Urinary bladder (tissue), 4 donors: ENCODE measurements at places on chromosomes 1 and 21. TPM values are rescaled to one million over a fixed set of nuclear protein-coding genes. Genes with fewer than 3 reads are reported as not detected.

GRCh38 chr1:161266202-161266601, 7.7 kb downstream of the PCP4L1 start:
- DNase-seq: no peak

ERICH3 gene
- 0.79 TPM for total RNA-seq

DNA sequence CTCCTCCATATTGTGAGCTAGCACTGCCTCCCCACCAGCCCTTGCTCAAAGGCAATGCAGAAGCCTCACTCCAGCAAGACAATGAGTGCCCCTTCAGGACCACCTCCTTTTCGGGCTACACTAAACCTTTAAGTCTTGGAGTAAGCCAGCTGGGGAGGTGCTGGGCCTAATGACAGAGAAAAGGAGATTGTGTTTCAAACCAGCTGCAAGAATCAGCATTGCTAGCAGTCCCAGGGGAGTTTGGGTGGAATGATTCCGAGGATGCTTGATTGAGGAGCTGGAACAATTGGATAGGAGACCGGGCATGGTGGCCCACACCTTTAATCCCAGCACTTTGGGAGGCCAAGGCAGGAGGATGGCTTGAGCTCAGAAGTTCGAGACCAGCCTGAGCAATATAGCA, 54.1 kb upstream of the GPR37L1 start:
- DNase-seq: no peak

DNA sequence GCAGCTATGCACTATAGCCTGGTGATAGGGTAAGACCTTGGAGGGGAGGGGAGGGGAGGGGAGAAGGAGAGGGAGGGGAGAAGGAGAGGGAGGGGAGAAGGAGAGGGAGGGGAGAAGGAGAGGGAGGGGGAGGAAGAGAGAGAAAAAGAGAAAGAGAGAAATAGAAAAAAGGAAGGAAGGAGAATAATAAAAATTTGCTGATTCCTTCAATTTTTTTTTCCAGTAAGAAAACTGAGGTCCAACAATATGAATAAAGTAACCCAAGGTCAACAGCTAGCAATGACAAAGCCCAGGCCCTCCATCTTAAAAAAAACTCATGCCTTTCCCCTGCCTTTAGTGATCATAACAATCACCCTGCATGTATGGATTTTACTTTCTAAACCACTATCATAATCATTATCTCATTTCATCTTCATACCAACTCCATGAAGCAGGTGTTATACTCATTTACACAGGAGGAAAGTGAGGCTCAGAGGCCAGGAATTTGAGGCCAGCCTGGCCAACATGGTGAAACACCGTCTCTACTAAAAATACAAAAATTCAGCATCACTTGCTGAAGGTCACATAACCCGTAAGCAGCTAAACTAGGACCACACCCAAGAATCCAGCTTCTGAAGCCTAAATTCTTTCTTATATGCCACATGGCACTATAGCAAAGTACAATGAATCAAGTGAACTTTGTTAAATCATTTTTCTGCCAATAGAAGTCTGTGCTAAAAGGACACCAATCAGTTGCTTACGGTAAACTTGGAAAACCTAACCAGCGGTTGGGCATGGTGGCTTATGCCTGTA, 23.4 kb upstream of the BRDT start:
- no peak for DNase-seq

DNA sequence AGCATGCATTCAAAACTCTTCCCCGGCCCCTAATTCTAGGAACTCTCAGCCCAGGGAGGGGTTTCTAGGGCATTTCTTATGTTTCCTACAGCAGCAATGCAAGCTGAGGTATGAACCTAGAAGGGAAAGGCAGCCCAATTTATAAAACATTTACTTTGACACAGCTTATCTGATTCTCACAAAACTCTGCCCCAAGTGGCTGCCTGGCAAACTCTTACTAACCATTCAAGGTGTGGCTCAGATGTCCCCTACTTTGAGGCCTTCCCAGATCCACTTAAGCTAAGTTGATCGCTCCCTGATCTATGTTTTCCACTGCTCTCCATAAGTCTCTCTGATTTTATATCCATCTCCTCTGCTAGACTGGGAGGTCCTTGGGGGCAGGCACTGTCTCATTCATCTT, 35.4 kb downstream of the AK2 start:
- DNase-seq: no peak

ITLN2 gene
- not detected for total RNA-seq

DNA sequence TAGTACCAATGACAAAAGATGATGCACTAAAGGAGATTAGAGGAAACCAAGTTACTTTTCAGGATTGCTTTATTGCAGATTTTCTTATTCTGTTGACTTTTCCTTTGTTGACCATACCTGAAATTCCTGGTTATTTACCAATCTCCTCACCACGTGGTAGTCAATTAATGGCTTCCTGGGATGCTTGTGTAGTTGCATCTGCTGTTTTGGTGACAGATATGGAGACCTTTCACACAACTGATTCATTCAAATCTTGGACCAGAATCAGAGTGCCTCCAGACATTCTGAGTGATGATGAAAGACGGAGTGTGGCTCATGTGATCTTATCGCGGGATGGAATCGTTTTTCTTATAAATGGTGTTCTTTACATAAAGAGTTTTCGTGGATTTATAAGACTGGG, 91.3 kb downstream of the CATSPERE start:
- no peak for DNase-seq

DNA sequence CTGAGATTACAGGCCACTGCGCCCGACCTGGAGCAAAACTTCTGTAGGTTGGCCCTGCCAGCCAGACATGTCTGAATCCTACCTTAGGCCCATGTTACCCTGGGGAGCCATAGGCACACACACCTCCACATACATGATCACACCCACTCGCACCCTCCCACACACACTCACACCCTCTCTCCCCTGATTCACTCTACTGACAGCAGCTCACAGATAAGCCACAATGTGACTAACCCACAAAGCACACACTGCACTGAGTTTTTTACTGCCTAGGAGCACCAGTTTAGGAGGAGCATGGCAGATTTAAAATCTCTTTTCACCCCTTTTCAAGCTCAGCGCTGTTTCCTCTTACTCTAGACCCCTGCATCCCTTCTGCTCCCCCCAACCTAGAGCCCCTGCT, 41.7 kb downstream of the SLC30A1 start:
- no peak for DNase-seq

DNA sequence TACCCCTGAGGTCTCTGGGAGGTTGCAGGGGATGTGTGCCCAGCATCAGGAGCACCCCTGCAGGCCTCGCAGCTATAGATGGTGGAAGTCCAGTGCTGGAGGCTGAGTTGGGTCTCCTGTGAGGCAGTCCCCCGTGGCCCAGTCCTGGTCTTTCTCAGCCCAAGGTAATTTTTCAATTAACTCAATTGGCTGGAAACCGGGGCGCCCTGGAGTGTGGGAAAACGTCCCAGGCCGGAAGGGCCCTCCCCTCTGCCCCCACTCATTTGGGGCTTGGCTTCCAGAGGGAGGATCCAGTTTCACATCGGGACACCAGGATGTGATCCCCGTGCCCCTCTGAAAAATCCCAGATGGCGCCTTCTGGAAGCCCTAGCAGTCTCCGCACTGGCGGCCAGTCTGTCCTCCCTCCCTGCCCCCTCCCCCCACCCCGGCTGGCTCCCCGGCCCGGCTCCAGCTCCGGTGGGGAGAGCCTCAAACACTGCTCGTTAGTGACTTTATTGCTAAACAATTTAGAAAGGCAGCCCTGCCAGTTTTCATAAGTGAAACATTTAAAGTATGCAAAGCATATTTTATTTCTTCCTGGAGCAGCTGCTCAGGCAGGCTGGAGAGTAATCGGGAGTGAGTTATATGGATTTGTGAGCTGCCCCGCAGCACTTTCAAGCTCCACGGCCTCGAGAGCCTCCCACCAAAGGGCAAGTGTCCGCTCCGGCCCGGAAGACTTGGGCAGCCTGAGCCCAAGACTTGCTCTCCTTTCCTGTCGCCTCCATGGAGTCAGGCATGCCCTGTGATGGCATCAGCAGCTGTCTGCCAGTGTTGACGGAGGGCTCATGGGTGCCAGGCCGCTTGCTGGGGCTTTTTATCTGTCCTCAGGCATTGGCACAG, 208.2 kb upstream of the TMEM51 start:
- peak; percentile 78 for DNase-seq

CRNN gene
- not detected for total RNA-seq

DNA sequence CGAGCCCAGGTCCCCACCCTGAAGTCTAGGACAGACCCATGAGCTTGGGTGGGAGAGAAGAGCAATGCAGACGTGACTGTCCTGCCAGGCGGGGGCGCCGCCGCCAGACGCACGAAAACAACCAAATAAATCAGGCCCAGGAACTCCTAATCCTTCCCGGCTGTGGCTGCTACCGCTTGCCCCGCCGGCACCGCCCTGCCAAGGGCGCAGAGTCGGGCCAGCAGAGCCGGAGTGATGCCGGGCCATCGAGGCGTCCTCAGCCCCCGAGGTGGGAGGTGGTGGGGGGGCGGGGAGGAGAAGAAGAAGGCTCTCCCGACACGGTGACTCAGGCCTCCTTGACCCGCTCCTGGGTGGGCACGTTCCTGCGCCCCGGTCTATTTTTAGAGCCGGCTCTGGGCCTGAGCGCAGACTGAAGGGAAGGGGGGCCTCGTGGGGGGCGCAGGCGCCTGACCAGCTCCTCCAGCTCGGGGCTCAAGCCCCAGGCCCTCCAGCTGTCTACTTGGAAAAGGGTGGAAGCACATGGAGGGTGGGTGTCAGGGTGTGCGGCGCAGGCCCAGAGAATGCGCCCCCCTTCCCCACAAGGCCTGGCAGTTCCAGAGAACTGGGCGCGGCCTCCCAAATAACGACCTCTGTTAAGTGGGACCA, 10.7 kb upstream of the COL16A1 start:
- peak; percentile 50 for DNase-seq

- no peak for DNase-seq
Observed at GRCh38 chr1:19332832-19333231, 20.7 kb downstream of the SLC66A1 start.

DNA sequence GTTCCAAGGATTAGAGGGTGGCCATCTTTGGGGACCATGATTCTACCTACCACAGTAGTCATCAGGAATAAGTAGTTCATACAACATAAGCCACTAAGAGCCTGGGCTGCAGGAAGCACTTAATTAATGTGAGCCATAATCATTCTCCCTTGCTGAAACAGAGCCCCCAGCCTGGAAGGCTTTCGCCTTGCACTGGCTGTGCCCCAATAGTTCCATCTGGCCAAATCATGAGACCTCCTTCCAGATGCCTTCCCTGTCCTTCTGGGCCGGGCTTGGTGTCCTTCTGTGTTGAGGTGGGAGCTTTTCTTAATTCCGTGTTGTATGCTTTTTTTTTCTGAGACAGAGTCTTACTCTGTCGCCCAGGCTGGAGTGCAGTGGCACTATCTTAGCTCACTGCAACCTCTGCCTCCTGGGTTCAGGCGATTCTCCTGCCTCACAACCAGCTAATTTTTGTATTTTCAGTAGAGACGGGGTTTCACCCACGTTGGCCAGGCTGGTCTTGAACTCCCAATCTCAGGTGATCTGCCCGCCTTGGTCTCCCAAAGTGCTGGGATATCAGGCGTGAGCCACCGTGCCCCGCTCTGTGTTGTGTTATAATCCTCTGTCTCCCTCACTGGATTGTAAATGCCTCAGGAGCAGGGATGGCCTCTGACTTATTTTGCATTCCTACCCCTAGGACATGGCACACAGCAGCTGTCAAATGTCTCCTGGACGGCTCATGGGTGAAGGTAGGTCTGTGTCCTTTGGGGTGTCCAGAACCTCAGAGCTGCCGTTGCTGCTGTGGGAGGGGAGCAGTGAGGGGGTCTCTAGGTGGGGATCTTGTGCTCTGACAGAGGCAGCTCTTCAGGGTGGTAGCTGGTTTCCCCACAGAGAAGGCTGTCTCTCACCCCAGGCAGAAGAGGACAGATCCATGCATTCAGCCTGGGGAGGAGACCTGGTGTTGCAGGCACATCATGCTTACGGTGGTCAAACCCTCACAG, 10.1 kb downstream of the GNG4 start:
- DNase-seq: no peak

- DNase-seq: peak; percentile 29
Observed at GRCh38 chr21:33266050-33266788, at the start of gene IL10RB. Gene IL10RB (plus strand): TSS chr21:33266367. CDS start chr21:33266466, 99 bp downstream.

S100A4 gene
- 113 TPM for total RNA-seq

OR2L5 gene
- total RNA-seq: not detected

GNG12 gene
- total RNA-seq: 264 TPM

TNFRSF4 gene
- 0.48 TPM for total RNA-seq

- no peak for DNase-seq
Observed at GRCh38 chr1:91120936-91121335, 99.1 kb upstream of the ZNF644 start.

NTMT2 gene
- total RNA-seq: 0.48 TPM

GRCh38 chr1:187527346-187527745, 698.6 kb downstream of the PLA2G4A start:
- DNase-seq: no peak

- DNase-seq: peak; percentile 75
Observed at GRCh38 chr1:39398278-39399021, 93.0 kb upstream of the BMP8A start.

DNA sequence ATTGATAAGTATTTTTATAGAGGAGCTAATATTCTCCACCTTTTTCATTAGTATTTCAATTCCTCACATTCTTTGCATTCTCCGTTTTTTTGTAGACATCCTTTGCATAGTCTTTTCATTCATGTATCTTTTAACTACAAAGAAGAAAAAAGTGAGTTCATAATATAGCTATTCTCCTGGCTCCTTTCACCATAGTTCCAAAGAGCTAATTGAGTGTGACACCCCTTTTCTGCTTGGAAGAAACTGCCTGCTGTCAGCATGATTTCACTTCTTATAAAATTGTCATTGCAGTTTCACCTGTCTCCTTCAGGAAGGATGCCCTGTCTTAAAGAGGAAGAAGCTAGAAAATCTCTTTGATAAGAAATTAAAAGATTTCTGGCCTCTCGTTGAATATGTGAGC, 991.1 kb downstream of the KCNT2 start:
- no peak for DNase-seq

DNA sequence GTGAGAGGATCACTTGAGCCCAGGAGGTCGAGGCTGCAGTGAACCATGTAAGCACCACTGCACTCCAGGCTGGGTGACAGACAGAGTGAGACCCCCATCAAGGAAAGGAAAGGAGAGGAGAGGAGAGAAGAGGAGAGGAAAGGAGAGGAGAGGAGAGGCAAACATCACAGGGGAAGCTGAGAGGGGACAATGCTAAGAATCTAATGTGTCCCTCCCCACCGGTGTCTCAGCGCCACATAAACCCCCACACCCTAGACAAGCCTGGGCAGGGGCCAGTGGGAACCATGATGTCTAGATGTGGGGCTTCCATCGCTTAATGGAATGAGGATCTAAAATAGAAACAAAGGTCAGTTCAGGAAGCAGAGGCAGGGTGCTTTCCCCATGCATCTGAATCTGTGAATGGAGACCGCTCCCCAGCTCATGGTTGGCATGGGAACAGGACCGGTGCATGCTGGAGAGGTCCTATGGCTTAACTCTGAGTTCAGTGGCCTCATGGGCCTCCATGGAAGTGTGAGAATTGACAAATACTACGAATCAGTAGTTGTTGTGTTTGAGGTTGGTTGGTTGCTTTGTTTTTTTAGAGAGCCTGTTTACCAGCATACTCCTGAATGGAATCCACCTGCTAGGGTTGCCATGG, 16.3 kb upstream of the LAPTM5 start:
- DNase-seq: no peak

TMEM52 gene
- not detected for total RNA-seq

SPOCD1 gene
- 0.90 TPM for total RNA-seq

- DNase-seq: no peak
Observed at GRCh38 chr1:198682850-198683249, 44.0 kb downstream of the PTPRC start.
